ENCODE measurements at places on chromosomes 1 and 21.

- no peak for DNase-seq
Measured at GRCh38 chr21:38986806-38987632, 181.3 kb downstream of the ETS2 start.

DNA sequence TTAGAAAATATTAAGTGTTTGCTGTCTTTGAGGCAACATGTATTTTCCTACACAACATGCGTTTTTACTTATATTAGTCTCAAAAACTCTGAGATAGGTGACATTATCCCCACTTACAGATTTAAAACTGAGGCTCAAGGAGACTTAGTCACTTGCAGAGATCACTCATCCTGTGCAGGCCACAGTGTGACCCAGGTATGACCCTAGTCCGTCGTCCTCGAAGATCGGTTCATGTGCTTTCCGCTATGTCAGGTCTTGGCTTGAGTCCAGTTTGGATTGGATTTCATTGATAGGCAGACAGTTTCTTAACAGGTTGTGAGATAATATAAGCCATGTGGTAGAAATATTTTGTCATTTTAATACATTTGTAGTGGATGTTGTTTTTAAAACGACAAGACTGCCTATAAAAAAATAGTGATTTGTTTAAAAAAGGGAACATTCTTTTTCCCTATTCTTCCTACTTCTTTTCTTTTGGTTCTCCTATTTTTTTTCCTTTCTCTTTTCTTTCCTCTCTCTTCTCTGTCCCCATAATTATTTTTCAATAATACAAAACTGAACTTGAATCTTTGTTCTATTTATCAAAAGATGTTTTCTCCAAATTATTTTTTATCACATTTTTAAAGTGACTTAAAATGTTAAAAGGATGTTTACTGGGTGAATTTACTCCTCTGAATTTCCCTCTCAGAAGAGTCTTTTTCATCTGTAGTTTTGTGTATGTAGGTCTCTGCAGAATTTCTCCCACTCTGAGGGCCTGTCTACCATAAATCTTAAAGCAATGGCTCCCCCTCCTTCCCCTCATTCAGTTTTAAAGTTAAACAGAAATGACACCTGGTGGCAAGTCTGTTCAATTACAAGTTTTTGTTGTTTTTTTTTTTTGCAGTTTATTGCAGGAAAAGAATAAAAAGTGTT lies 81.8 kb downstream of the PHTF1 start:
- DNase-seq: peak; percentile 58

GRCh38 chr1:10814976-10815857 lies 18.8 kb upstream of the CASZ1 start:
- no peak for DNase-seq

DNA sequence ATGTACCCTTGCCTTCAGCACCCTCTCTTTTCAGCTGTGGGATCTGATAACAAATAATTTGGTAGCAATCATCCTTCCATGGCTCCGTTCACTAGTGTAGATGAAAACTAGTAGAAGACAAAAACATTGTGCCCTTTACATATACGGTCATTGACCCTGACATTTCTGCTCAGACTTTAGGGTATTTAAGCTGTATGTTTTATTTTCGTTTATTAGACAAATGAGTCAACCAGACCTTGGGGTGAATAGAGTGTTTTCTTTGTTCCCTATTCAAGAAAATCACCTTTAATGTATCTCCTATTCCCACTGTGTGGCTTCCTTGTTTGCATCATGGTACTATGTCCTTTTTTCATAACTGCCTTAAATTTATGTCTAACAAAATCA lies 187.3 kb downstream of the VAV3 start:
- DNase-seq: no peak

GRCh38 chr1:27491748-27492700 lies 2.1 kb upstream of the WASF2 start:
- DNase-seq: no peak

DNA sequence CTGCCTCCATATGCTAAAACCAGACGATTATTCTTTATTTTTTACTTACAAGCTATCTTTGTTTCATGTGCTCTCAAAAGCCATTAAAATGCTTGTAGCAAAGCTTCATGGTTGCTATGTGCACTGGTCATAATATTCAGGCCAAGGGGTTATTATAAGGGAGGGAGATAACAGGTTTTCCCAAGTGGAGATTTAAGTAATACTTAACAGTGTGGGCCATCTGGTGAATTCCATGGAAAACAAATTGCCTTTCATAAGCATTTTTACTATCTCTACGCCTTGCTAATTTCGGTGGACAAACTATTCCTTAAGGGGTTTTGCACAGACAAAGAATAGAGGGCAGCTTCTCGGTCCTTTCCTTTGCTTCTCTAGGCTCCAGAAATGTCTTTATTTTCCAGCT lies 137.8 kb downstream of the NUF2 start:
- no peak for DNase-seq

GRCh38 chr1:220841293-220841692 lies 38.0 kb upstream of the HLX start:
- no peak for DNase-seq

DNA sequence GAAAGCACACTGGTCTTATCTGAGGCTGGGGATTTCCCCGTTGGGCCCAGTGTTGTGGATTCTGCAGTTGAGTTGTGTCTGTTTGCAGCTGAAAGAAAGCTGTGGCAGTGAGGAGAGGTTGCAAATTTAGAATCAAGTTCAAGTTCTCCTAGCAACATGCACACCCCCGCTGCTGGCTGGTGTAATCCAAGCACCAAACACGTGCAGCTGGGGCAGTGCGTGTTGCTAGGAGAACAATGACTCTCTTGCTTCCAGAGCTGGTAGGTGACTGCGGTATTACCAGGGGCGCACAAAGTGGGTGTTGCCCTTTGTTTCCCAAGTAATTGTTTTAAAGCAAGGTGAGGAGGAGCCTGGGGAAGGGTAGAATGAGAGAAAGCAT lies 91.5 kb downstream of the IER5 start:
- no peak for DNase-seq

- no peak for DNase-seq
Measured at GRCh38 chr1:22488319-22488718, 36.7 kb downstream of the ZBTB40 start.

- no peak for DNase-seq
Measured at GRCh38 chr1:204407295-204407971, 4.2 kb downstream of the PPP1R15B start.

DNA sequence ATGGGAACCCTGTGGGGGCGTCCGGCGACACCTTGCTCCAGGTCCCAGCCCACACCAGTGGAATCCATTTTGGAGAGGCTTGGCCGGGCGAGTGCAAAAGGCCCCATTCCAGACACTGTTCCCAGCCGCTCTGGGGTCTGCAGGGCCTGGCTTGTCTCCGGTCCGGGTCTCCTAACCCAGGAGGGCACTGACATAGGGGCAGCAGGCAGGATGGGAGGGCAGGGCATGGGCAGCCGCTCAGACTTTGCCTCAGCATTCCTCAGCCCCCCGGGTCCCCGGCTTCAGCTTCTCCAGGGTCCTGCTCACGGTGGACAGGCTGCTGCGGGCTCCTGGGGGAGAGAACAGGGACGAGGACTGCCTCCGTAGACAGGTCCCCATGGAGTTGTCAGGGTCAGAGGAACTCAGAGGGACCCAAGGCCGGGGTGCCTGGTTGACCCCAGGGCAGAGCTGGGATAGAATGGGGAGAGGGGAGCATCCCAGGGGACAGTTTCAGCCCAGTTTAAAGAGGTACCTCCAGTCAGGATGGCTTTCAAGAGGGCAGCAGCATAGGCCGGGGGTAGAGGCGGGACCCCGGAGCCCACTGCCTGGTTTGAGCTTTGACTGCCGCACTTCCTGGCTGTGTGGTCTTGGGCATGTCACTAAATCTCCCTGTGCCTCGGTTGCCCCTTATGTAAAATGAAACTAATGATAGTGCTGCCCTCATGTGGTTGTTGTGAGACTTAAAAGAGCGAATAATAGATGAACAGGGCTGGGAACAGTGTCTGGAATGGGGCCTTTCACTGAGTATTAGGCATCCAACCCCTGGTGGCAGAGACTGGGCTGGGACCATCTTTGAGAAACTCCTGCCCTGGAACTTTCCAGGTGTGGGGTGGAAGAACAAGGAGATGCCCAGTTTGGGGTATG lies 3.7 kb downstream of the KNCN start:
- DNase-seq: peak; percentile 30

Data from kidney glomerular epithelial cell (primary cell).